ENCODE measurements at places on chromosomes 4 and X. TPM values are rescaled to one million over a fixed set of nuclear protein-coding genes. Genes with fewer than 3 reads are reported as not detected.

DNA sequence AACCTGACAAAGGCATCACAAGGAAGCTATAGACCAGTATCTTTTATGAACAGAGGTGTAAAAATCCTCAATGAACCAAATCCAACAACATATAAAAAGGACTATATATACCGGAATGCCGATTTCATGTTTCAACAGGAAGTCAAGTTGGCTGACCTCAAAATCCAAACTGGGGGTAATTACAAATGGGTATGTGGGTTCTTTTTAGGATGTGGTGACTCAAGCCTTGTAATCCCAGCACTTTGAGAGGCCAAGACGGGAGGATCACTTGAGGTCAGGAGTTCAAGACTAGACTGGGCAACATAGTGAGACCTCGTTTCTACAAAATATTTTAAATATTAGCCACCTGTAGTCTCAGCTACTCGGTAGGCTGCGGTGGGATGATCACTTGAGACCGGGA is 10.4 kb downstream of the PRSS48 start:
- no peak for DNase-seq

GRCh38 chr4:87071401-87071800 is 136.6 kb downstream of the AFF1 start:
- DNase-seq: no peak

DNA sequence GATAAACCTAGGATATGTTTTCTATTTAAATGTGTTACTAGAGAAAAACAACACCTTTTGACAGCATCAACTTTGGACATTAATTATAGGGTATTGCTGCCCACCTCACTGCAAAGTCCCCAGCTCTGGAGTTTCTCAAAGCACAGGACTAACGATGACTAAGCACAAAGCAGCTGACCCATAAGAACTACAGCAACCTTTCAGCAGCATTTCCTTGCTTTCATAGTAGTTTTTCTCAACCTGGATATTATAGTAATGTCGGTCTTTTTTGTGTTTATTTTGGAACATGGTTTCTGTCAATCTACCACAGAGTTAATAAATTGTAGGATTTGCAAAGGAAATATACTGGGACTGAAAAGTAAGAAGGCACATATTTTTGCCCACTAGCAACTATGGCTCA is 21.5 kb downstream of the HHIP start:
- no peak for DNase-seq

Gene RTL9
- not detected for polyA plus RNA-seq

DNA sequence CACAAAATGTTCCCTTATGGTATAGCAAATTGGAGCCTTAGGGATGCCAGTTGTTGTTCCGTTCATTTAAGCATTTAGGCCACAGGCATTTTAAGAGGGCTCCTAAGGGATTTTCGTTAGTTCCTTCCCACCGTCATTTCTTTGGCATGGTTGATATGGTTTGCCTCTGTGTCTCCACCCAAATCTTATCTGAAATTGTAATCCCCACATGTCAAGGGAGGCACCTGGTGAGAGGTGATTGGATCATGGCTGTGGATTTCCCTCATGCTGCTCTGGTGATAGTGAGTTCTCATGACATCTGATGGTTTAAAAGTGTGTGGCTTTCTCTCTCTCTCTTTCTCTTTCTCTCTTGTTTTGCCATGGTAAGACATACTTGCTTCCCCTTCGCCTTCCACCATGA is 104.1 kb downstream of the ASB9 start:
- no peak for DNase-seq

DNA sequence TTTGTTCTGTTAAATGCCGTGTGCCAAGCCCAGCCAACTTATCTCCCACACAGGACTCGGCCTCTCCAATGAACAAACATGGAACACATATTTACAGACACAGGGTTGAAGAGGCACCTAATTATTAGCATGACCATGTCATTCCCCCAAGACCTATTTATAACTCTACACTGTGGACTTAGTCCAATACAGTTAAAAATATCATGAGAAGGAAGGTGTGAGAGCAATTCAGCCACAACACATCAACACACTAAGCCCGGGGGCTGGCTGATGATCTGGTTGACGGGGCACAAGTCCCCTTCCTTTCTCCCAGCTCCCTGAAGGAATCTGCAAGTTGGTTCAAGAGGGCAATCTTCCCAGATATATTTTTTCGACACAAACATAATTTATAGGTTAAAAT is 28.1 kb downstream of the MANBA start:
- no peak for DNase-seq

- no peak for DNase-seq
These were observed 38.6 kb downstream of the TSC22D3 start for GRCh38 chrX:107736781-107737531.

DNA sequence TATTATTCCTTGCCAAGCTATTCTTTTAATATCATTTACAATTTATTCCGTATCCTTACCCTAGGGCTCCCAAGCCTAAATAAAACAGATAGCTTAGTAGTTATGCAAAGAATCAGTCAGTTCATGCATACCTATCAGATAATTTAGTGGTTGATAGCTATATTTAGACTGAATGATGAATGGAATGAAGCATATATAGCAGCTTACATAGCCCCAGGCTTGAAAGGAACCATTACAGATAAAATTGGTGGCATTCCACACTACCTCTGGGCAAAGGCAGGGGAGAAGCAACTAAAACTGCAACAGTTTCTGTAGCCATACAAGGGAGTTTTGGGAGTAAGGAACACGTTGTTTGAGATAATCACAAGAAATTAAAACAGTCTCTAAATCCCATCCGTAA is 2.7 kb downstream of the ACE2 start:
- DNase-seq: no peak

GRCh38 chr4:177080388-177080787 is 229.3 kb upstream of the NEIL3 start:
- no peak for DNase-seq

Gene SH3RF1
- polyA plus RNA-seq: 4.7 TPM

Gene SYN1
- polyA plus RNA-seq: 4.0 TPM

DNA sequence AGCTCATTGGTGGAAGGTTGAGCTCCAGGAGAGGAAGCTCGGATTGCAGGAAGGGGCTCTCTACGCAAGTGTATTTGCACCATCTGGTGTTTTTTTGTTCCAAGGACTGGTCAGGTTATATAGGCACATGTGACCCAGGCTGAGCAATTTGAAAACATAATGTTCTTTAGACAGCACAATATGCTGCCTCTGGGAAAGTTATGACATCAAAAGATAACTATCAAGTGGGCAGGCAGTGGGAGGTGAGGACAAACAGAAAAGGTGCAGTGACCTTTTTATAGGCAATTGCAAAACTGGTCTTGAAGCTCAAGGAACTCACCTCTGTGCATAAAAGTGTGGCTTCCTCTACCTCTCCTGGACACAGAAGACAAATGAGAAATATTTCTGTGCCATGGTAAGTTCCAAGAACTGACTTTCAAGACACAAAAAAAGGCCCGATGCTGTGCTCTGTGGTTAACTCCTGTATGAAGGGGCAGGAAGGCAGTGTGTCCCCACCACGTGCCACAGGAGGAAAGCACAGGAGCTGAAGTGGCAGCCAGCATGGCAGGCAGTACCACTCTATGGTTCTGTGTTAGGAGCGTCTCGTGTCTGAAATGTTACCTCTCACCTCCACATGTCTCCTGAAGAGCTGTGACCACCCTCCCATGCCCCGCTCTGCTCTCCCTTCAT is 128.6 kb downstream of the SHROOM3 start:
- DNase-seq: no peak

- DNase-seq: no peak
These were observed 25.9 kb downstream of the HOPX start for GRCh38 chr4:56655209-56655626.

GRCh38 chr4:53598901-53599300 is 7.6 kb upstream of the LNX1 start:
- no peak for DNase-seq

DNA sequence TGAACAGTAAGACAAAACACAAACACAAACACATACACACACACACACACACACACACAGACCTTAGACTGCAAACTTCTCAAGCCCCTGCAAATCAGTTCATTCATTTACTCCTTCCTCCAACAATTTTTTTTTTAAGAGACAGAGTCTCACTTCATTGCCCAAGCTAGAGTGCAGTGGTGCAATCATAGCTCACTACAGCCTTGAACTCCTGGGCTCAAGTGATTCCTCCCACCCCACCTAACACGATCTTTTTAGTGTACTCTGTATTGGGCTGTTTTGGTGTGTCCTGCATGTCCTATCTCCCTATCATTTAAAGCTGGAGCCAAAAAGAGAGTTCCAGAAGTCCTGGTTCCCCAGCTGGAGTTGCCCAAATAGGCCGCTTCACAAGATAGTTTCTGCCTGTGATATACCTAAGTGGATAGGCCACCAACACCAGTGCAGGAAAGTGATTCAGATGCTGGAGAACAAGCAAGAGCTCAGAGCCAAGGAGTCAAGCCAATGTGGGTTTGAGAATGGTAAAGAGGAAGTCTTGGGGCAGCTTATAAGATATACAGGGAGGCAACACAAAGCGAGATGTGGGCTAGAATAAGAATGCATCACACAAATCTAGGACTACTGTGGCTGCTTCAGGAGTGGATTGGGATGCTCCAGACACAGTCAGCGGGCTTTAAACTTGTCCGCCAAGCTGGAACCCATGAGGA is 85.4 kb upstream of the RAPGEF2 start:
- no peak for DNase-seq

- peak; percentile 65 for DNase-seq
These were observed 18.2 kb upstream of the ABLIM2 start for GRCh38 chr4:8176547-8177399.

- DNase-seq: no peak
These were observed 7.5 kb downstream of the RASL11B start for GRCh38 chr4:52869656-52870055.

- DNase-seq: no peak
These were observed 23.0 kb upstream of the PPA2 start for GRCh38 chr4:105496899-105497298.

- DNase-seq: no peak
These were observed 41.0 kb downstream of the BEX3 start for GRCh38 chrX:103417370-103417769.

DNA sequence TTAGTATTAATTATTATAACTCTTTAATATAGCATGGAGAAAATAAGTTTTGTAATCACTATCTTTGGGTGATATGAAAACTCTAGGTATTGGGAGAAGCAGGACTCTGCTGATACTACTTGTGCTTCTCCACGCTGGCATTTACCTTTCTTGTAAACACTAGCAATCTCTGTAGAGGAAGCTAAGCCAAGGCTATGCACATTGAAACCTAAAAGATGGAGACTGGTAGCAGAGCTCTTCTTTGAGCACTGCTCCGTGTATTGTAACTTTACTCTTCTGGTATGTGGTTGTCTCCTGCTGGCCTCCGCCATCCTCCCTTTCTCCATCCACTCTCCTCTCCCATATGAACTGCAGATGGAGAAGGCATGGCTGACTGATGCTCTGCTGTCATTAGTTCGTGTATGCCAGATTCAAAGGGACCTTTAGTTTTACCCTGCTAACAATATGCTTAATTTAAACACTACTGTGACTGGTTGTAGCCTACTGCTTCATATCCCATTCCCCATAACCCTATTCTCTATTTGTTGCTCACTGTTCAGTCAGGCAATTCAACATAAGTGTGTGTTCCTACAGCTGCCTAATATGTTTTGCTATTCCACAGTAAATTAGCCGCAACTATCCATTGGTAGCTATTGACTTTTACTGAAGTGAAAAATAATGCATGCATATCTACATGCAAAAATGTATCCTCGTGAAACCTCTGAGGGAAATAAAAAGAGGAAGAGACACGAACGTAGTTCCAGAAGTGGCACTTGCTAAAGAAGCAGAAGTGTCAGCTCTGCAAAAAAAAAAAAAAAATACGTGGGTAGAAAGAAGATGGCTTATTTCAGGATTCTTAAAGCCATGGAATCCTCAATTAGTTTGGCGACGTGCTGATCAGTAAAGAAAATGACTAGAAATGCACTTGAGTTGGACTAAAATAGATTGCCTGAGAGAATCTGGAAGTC is 55.6 kb upstream of the CCSER1 start:
- peak; percentile 49 for DNase-seq

DNA sequence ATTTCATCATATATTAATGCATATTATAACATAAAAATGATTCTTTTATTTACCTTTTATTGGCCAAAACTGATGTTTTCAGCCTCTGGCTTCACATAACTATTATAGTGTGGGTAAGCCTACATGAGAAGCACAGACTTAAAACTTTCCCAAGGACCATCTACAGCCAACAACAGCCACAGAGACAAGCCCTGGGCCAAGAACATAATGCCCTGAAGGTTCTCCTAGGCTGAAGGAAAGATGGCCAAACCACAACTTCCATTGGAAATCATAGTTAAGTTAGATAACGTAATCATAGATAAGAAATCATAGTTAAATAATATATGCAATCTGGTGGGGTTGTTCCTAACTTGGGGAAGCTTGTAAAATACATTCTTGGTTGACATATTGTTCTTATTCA is 280.0 kb upstream of the EMCN start:
- DNase-seq: no peak

GRCh38 chr4:52372747-52373146 is 286.4 kb downstream of the USP46 start:
- no peak for DNase-seq

DNA sequence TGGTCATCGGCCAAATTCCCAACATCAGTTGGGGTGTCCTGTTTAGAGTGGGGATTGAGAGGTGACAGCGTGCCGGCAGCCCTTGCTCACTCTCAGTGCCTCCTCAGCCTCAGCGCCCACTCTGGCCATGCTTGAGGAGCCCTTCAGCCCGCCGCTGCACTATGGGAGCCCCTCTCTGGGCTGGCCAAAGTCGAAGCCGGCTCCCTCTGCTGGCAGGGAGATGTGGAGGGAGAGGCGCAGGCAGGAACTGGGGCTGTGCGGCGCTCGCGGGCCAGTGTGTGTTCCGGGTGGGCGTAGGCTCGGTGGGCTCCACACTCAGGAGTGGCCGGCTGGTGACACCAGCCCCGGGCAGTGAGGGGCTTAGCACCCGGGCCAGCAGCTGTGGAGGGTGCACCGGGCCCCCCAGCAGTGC is 7.1 kb upstream of the CENPU start:
- DNase-seq: no peak

DNA sequence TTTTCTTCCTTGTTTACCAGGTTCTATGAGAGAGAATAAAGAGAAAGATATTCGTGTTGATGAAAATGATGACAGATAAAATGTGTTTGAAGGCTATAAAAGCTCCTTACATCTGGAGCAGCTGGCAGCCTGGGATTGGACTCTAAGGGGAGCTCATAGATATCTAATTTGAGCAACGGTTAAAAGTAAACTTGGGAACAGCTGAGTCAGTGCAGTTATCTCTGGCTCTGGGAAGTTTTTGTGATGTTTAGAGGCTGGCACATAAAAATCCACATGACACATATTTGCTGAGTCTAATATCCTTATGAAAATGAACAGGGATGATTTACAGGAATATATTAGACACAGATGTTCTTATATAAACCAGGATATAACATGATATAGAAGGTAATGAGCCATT is 331.8 kb upstream of the TENM3 start:
- DNase-seq: no peak

- DNase-seq: no peak
These were observed 17.0 kb downstream of the OTUD6A start for GRCh38 chrX:70079297-70079696.

Gene SERPINA7
- not detected for polyA plus RNA-seq

GRCh38 chr4:150006197-150006596 is 72.0 kb upstream of the DCLK2 start:
- DNase-seq: no peak

Gene PAGE2
- polyA plus RNA-seq: not detected

Data from CD14-positive monocyte (primary cell).